Activated B cell treated with CpG ODN at 0.5 μM for 24 hours (primary cell): ENCODE measurements at places on chromosomes 1 and 21.
A peak's percentile ranks its signal among the peaks of the same experiment; 100 is the strongest.

DNA sequence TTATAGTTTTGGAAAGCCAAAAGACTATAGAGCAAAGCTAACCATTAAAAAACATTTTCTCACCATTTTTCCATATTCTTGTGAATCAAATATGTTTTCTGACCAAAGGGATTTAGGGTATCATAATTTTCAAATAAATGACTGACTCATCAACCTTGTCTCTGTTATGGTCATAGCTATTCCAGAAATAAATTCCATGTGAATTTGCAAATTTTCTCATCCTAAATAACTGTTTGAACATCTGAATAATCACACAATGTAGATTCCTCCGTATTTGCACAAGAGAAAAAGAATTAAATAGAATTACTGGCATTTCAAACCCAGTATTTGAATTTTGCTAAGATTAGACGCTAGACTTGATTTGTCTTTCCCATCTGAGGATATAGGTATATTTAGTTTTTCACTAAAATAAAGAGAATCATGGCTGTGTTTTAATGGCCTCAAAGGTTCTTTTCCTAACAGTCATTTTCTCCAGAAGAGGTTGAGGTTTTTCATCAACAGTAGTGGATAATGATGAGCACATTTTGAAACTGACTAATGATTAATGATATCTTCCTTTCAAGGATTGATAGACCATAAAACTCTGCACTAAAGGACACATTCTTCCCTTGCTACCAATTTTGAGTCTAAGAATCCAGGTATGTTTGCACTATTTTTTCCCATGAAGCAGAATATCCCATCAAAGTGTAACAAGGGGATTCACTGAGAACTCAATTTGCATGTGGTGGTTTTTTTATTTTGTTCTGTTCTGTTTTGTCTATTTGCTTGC is 9.5 kb upstream of the DUSP23 start:
- DNase-seq, result no peak

DNA sequence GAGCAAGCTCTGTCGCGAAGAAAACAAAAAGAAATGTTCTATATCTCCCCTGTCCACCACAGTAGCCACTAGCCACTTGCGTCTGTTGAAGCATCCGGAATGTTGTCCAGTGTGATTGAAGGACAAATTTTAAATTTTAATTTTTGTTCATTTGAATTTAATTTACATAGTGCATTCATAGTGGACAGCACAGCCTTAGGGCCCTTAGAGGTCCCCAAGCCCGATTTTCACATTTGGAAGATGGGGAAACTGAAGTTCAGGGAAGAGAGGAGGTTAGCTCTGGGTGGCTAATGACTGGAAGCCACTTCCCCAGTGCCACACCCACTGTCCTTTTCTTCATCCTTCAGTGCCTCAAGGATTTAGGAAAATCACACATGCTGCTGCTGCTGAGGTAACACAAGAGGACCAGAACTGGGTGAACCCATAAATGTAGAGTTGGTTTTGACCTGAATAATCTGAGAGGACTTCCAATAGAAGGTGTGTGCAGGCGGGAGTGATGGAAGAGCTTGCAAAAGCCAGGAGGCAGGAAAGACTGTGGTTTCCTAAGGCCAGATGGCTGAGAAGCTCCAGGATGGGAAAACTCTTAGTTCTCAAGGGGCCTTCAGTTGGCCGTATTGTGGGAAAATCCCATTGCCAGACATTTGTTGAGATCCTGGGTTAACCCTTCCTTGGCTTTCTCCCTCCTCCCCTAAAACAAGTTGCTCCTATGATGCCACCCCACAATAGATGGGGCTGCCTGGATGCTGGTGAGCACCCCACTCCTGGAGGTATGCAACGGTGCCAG is 49.5 kb downstream of the TRIM11 start:
- no peak for DNase-seq

- DNase-seq, result no peak
Measured at GRCh38 chr1:221106616-221107015, 227.4 kb downstream of the HLX start.

GRCh38 chr1:156096640-156097391 is 14.6 kb upstream of the MEX3A start:
- DNase-seq, result peak; percentile 85

DNA sequence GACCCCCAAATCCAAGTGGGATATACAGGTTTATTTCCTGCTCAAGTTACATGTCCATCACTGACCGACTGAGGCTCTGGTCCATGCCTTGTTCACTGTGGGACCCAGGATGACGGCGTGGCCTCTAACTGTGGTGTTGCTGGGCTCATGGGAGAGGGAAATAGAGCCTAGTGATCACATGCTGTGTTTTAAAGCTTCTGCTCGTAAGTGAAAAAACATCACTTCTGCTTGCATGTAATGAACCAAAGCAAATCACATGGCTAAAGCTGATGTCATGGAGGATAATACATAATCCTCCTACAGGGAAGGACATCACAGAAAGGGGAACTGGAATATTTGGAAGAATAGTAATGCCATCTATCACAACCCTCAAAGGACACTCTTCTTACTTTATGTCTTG is 107.6 kb downstream of the FASLG start:
- no peak for DNase-seq

DNA sequence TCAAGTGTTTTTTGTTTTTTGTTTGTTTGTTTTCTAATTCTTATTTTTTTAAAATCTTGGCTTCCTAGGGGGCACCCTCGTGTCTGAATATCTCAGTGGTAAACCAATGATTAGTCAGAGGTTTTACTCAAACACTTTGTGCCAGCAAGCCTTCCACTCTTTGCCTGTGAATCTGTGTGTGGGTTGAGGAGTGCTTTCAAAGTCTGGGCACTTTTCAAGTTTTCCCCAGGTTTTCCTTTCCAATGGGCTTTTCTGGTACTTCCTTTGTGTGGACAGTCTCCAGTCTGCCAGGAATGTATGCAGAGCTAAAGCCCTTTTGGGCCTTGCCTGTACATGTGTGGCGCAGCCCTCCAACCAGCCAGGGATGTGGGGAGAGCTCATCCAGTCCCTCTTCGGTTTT is 9.7 kb upstream of the PPIE start:
- no peak for DNase-seq

DNA sequence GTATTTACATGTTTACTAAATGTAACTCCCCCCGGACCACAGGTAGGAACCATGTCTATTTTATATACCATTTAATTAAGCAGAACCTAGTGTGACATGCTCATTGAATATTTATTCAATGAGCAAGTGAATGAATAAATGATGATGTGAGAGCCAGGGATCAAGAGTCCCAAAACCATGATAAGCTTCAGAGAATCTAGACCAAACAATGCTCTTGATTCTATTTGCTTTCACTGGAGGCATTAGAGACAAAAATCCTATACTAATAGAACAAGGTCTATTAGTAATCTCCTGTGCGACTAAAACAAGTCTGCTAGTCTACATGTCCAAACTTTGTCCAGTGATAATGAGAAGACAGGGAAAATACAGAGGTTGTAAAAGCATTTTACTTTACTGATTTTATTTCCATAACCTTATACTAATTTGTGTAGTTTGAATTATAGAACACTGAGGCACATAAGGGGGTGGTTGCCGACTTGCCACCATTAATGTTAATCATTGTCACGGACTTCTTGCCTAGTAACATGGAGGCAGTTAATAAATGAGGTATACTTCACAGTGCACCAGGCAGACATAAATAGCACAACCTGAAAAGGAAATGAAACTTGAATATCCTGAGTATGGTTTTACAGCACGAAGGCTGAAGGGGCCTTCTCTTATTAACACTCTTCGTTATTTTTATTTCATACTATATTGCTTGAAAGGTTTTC is 69.8 kb downstream of the TBX15 start:
- no peak for DNase-seq

DNA sequence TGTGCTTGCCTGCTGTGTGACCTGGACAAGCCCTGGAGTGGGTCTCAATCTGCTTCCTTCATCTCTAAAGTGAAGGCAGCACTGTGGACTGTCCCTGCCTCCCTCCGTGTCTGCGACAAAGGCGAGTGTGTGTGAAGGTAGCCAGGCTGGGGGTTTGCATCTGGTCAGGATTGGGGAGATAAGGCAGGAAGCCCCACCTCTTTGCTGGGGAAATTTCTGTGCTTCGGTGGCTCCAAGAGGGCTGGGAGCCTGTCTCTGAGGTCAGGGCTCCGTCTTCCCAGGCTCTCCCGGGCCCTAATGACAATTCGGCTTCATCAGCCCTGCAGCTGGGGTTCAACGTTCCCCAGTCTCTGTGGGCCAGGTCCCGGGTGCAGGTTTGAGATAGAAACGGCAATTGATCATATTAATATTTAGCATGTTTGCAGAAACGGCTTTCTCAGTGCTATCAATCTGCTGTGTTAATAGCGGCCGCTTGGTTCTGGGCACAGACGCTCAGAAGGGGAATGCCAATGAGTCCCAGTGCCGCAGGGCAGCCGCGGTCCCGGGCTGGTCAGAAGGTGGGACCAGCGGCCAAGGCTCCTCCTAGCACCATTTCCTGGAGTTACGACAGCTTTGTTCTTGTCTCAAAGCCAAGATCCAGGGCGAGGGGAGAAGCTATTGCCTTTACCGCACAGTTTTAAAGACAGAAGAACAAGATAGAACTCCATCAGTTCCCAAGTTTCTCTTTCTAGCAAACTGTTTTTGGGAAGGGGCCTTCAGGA is 105.7 kb downstream of the PRDM16 start:
- no peak for DNase-seq

DNA sequence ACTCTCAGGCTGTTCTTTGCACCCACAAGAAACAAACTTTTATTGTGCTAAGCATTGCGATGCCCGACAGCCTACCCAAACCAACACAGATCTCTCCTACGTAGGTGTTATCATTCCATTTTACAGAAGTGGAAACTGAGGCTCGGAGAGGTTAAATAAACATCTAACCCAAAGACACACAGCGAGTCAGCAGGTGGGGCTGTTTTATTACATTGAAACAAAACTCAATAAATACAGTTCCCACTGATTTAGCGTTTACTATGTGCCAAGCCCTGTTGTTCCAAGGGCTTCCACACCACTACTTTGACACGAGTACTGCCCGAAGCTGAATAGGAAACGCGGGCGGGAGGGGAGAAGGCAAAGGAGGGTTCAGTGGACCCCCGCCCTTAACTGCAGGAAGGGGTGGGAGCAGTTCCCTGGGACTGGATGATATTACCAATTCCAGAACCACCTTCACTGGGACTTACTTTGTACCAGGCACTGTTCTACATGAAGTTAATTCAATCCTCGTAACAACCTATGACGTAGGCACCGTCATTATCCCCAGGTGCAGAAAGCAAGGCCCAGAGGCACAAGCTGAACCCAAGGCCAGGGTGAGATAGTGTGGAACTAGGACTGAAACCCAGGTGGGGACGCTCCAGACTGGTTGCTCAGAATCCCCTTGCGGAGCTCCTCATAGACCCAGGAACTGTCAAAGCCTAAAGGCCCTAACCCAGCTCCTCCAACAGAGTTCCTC is 19.3 kb upstream of the ALDH4A1 start:
- no peak for DNase-seq

- DNase-seq, result no peak
Measured at GRCh38 chr21:29939104-29939923, 482 bp downstream of the GRIK1 start.

- no peak for DNase-seq
Measured at GRCh38 chr1:228828151-228828550, 92.9 kb downstream of the RHOU start.

DNA sequence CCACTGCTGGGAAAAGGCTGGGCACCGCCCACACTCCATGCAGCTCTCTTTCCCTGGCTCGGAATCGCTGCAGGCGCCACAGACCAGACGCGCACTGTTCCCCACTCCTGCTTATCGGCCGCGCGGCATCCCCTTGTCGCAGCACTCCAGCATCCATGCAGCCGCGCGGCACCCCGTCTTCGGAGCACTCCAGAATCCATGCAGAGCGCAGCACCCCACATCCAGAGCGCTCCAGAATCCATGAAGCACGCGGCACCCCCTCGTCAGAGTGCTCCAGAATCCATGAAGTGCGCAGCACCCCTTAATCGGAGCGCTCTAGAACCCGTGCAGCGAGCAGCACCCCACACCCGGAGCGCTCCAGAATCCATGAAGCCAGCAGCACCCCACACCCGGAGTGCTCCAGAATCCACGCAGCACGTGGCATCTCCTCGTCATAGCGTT is 9.5 kb downstream of the TFF3 start:
- DNase-seq, result peak; percentile 8

GRCh38 chr1:36093929-36094328 is 5.2 kb downstream of the ADPRS start:
- DNase-seq, result no peak

GRCh38 chr1:219120624-219121544 is 52.8 kb upstream of the LYPLAL1 start:
- no peak for DNase-seq

- DNase-seq, result no peak
Measured at GRCh38 chr1:23478896-23479665, 4.9 kb downstream of the ASAP3 start.

DNA sequence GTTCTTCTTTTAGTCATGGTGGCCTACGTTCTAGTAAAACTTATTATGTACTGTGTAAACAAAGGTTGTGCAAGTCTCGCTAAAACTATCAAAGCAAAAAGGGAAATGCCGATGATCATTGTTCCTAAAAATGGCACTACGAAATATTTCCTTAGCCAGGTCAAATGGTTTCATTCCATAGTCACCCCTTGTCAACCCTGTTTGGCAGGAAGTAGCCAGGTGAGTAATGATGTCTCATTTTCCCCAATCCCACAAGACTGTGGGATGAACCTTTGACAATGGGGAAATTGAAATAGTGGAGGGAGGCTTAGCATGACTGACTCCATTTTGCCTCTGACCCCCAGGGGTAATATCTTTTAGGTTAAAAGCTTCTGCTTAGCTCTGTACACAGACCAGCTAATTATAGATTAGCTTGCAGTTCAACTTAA is 5.6 kb upstream of the REN start:
- DNase-seq, result no peak

GRCh38 chr1:219639876-219640577 is 27.1 kb upstream of the ZC3H11B start:
- DNase-seq, result no peak

- peak; percentile 41 for DNase-seq
Measured at GRCh38 chr1:172089768-172090510, 248.6 kb downstream of the DNM3 start.

DNA sequence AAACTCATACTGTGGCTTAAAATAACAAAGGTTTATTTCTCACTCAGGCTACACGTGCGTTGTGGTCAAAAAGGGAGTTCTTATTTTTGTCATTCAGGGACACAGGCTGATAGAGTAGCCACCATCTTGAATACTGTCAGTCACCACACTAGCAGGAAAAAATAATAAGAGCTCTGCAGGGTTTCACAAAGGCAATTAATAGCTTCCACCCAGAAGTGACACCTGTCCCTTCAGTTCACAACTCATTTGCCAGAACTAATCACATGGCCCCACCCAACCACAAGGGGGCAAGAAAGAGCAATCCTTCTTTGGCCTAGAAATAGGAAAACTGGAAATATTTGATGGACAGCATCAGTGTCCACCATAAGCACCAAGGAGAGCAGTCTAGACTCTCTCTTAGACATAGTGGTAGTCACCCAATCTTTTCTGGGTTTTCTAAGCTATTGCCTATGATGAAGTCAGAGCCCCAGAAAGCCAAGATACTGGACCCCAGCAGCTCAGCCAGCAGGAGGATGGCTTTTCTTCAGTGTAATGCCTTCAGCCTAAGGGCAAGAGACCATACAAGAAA is 8.2 kb downstream of the HAPLN2 start:
- DNase-seq, result no peak

- no peak for DNase-seq
Measured at GRCh38 chr1:22137004-22137720, 5.7 kb downstream of the WNT4 start.
